ENCODE measurements at places on chromosomes 2 and 18.

DNA sequence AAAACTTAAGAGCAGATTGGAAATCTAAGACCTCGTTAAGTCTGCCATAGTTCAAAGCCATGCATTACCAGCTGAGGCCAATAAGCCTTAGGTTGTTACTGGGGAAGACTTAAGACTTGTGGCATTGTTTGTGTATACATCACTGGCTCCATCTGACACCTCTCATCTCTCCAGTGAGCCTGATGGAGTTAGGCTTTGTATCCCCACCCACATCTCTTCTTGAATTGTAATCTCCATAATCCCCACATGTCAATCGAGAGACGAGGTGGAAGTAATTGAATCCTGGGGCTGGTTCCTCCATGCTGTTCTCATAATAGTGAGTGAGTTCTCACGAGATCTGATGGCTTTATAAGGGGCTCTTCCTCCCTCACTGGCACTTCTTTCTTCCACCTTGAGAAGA, 404.6 kb downstream of the ARHGAP15 start:
- DNase-seq = no peak

DNA sequence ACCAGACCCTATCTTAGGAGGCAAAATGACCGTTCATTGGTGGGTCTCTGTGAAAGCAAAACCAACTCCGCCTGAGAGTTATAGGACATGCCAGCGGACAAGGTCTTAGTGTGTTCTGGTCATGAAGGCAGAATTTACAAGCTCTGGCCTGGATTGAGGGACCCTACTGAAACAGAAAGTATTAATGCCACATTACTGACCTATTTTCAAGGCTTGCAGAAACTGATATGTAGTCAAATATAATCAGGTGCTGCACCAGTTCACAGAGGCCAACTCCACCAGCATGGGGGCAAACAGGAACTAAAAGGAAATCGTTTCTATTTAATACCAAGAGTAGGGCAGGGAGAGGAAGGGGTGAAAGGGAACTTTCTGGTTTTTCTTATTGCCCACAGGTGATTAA, 19.7 kb downstream of the TYMS start:
- no peak for DNase-seq

GRCh38 chr2:38381381-38382143, 4.5 kb upstream of the ATL2 start:
- DNase-seq = no peak

GRCh38 chr2:16425462-16426336, 239.9 kb downstream of the CYRIA start:
- no peak for DNase-seq

- no peak for DNase-seq
These were observed 119.7 kb downstream of the TACR1 start for GRCh38 chr2:75079575-75079974.

DNA sequence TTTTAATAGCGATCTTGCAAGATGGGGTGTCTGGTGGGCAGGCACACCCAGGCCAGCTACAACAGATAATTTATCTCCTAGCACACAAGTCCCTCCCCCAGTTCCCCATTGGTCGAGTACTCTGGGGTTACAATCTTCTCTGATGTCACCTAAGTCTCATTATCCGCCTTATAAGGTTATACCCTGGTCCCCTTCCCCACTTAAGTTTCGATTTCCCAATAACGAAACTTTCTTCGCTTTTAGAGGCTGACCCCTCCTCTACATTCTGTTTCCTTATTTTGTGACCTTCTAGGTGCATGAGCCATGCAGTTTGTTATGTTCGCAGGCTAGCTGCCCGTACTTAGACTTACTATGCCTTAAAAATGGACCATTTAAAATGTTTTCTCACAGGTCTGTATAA, 180.1 kb downstream of the CAPN13 start:
- no peak for DNase-seq

GRCh38 chr18:49677081-49677480, 115.2 kb downstream of the LIPG start:
- no peak for DNase-seq

DNA sequence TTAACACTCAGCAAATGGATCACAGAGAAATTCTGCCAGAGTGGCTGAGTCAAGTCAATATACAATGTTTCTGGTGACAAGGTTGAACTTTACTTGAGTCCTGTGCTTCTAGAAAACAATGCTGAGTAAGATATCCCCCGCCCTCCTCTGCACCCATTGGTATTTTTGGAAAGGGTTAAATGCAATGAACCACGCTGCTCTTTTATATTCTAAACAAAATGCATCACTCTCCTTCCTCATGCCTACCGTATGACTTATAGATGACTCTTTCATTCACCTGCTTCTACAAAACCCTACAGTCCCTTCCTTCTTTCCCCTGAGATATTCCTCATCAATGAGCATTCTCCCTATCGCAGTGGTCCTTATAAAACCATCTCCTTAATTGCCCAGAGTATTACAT, 168.8 kb downstream of the TXNL1 start:
- no peak for DNase-seq

DNA sequence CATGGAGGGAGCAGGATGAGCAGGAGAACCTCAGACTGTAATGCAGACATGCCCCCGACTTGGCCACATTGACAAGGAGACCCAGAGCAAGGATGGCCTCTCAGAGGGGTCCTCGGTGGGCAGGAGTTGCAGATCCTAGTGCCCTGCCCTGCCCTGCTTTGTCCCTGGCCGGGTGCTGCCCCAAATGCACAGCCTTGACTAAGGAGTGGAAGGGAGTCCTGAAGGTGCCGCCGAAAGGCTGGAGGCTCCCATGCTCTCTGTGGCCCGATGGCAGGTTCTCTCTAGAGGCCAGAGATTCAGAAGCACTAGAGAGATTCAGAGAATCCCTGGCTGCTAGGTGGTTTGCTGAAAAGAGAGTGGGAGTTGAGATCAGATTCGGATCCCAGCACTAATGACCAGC, 64.4 kb downstream of the MARCO start:
- DNase-seq = no peak

- DNase-seq = no peak
These were observed 77.4 kb upstream of the GCFC2 start for GRCh38 chr2:75788154-75788553.

DNA sequence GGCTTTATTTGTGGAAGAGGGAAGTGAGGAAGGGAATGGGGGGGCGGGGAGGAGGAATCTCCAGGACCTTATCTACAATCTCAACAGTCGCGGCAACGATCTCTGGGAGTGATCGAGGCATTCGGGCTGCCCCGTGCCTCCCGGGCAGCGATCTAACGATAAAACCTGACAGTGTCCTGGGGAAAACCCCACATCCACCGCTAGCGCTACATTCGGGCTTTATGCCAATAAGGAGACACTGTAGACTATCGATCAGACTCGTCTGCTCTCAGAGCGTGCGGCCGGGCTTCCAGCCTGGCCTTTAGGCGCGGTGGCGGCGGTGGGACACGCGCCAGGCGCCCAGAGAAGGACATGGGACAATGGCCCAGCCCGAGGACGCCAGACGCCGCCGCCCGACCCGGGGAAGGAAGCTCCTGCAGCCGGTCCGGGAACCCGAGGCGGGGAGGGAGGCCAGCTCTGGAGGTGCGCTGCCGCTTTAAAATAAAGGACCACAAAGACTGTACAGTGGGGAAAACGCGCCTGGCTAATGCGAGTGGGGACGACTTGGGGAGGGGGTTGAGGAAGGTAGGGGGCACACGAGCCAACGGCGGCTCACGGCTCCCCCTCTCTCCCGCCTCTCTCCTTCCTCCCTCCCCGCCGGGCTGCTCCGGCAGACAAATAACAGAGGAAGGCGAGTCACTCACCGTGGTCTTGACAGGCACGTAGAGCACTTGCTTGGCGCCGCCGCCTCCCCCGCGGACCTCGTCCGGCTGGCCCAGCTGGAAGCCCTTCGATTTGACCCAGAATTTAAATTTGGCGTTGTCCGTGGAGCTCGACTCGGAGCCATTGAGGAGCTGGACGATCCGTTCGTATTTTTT, 2.2 kb downstream of the NOL4 start:
- peak; percentile 64 for DNase-seq

DNA sequence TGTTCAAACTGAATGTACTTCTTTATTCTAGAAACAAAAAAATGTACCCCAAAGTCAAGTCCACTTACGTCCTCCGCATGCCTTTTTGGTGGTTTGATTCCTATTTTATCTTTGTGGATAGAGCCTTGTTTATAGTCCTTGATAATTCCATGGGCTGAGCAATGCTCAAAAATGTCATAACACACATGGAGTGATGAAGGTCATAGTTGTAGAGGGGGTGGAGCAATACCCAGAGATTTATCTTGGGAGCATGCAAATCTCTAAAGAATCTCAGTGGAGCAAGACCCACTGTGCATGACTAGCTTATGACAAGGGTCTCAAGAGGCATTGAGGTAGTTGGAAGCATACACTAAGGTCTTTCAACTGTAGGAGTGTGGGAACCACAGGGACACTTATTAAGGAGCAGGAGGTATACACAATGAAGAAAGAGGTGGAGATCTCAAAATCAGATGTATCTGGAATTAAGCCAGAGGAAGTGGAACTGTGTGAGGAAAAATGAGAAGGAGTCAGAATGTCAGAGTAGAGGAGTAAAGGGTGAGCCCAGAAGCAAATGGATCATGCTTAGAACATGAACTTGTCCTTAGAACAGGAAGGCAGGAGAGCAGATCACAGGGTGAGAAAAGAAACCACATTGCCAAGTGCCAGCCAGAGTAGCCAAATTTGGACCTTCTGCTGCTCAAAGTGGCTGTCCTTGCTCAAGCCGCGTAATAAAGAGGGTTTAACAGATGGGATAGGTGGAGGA, 68.1 kb upstream of the STK39 start:
- no peak for DNase-seq

GRCh38 chr2:38446906-38447561, 70.0 kb upstream of the ATL2 start:
- no peak for DNase-seq

DNA sequence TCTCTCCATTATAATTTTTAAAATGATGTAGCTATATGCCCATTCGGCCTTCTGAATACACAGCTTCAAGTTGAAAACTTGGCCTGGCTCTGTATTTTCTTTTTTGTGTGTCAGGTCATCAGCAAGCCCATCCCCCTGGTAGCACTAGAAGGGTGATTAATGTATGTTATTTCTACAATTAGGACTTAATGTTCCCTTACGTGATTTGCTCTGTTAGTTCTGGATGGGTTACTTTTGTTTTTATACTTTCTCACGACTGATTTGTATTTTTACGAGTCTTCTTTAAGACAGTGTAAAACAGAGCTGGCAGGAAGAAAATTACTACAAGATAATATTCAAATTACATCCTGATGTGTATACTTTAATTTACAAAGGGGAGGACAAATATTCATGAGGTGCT, 88.4 kb upstream of the RGPD4 start:
- no peak for DNase-seq

GRCh38 chr18:48580782-48581181, 42.0 kb downstream of the CTIF start:
- DNase-seq = no peak

DNA sequence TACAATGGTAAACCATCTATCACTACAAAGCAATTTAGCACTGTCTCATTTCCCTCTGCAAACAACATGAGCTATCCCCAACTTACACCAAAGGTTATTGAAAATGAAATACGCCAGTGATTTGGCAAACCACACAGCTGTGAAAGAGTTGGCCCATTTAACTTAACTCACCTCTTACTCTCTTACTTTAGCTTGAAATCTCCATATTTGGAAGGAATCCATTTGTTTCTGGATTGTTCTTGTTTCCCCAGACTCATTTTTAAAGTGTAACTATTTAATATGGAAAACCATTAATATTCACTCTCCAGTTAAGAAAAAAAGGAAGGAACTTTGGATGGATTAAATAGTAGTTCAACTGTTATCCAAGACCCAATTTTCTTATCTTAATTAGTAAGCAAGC, 93.7 kb upstream of the TRIB2 start:
- DNase-seq = no peak

DNA sequence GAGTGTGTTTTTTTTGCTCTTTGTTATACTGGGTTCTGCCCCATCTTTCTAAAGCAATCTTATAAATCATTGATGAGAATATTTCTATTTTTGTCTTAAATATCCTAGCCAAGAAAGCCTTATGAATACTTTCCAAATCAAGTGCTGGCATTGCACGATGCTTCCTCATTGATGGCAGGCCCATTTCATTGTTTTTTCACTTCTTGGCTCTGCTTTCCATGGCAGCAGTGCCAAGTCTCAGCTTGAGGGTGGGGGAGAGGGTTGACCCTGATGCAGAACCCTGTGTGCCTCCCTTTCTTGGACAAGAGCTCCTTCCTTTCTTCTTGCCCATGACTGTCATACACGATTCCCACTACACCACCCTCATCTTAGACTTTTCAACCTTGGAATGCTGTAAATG, 16.7 kb upstream of the CELF4 start:
- DNase-seq = no peak

GRCh38 chr2:100064165-100064564, 78.2 kb downstream of the AFF3 start:
- no peak for DNase-seq

- peak; percentile 58 for DNase-seq
These were observed 713 bp downstream of the ATOH8 start for GRCh38 chr2:85754313-85755095.

GRCh38 chr2:161343235-161343634, 35.0 kb downstream of the PSMD14 start:
- DNase-seq = no peak

GRCh38 chr2:4628998-4629501, 925.7 kb downstream of the DCDC2C start:
- DNase-seq = no peak
